ENCODE measurements at places on chromosomes 5 and 9.
A peak's percentile ranks its signal among the peaks of the same experiment; 100 is the strongest.

- DNase-seq: no peak
These were observed 58.6 kb downstream of the LNPEP start for GRCh38 chr5:96994493-96994892.

- no peak for DNase-seq
These were observed 44.2 kb downstream of the NIPSNAP3B start for GRCh38 chr9:104808035-104808614.

- DNase-seq: peak; percentile 62
These were observed 43.9 kb upstream of the GLIPR2 start for GRCh38 chr9:36092509-36093215.

DNA sequence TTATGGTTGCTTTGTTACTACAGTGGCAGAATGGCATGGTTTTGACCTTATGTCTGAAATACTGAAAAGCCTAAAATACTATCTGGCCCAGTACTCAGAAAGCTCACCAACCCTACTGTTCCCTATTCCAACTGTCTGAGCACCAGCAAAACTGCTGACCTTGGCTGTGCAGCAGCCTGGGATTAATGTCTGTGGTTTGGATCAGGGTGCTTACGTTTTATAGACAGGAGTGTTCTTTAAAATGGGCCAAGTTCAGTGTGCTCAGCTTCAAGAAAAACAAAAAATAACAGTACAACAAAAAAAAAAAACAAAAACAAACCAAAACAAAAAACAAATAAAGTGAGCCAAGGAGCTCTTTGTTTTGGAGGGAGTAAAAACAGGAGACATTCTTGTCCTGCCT, 36.4 kb downstream of the SLC28A3 start:
- DNase-seq: no peak

DNA sequence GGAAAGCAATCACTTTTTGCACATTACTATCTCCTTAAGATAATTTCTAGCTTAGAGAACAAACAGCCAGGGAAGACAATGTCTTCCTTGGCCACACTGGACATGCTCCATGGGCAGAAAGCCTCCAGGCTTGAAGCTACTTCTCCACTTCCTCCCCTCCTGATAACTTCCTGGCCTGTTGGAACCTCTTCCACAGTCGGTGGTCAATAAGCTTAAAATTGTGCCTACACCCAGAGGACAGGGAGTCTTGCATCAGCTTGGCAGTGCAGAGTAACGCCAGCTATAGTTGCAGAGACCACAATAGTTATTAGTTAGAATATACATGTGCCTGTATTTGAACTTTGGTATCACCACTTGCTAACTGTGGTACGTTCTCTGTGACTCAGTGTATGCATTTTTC, 58.1 kb upstream of the ABCA1 start:
- no peak for DNase-seq

DNA sequence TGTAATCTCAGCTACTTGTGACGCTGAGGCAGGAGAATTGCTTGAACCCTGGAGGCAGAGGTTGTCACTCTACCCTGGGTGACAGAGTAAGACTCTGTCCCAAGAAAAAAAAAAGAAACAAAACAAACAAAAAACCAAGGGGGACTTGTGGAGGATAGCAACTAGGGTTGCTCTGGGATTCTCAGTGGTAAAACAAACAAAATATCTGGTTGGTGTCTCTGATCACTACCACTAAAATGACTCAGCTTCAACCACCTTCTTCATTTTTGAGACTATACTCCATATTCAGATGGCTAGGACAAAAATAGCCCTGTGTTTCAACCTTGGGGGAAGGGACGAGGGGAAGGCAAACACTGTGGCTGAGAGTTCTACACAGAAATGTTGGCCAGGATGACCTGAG, 110.3 kb downstream of the ARRDC3 start:
- peak; percentile 58 for DNase-seq

GRCh38 chr5:21237461-21237860, 1249.5 kb upstream of the CDH18 start:
- no peak for DNase-seq

DNA sequence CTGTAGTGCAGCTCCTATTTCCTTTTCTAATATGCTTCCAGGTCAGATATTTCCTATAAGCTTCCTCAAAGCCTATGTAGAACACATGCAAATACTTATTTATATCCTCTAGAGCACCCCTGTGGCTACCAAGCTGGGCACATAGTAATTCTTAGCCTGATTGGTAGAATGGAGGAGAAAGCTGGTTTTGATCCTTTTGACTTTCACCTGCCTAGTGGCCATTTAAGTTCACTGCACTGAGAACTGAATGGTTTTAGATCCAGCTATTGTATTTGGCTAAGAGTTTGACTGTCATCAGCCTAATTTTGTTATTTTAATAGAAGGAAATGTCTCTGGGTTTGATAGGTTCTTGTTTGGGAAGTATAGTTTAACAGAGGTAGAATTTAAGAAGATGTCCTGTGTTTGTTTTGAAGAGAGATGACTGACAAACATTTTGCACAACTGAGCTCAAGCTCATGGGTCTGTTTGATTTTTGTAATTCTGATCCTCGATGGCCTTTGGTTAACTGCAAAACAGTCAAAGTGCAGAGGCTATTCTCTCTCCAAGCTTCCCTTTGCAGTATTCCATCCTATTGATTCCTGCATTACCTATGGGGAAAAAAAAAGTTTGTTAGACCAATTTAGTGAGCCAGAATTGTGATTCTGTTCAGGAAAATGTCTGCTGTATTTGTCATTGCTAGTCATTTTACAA, 85.4 kb downstream of the KCNN2 start:
- DNase-seq: no peak

- peak; percentile 19 for DNase-seq
These were observed 84.9 kb downstream of the ZNF608 start for GRCh38 chr5:124661317-124662141.

GRCh38 chr5:102271759-102272158, 24.3 kb downstream of the SLCO4C1 start:
- DNase-seq: no peak

- DNase-seq: peak; percentile 65
These were observed 41.5 kb downstream of the ALG2 start for GRCh38 chr9:99180199-99180598.

DNA sequence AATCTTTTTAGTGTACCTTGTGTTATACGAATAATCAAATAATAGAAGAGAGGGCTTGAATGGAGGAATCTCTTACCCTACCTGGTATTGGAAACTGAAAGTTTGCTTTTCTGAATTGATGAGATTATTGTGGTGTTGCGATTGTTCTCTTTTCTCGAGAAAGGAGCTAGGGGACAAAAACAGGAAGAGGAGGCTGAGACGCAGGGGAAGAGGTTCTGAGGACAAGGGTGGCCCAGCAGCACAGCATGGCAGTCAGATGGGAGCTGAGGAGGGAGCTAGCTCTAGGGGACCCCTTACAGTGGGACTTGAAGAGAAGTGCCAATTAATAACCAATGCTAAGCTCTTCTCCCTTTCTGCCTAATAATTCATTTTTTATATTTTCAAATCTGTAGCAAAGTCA, 183.3 kb upstream of the DMAC1 start:
- no peak for DNase-seq

GRCh38 chr9:18861609-18862544, 171.1 kb downstream of the SAXO1 start:
- no peak for DNase-seq

- no peak for DNase-seq
These were observed 113.7 kb downstream of the LHFPL2 start for GRCh38 chr5:78534905-78535200.

- no peak for DNase-seq
These were observed 23.3 kb upstream of the UGT3A2 start for GRCh38 chr5:36089989-36090388.

Measured in GM10248 (cell line).